Amniotic epithelial cell (primary cell): ENCODE measurements at places on chromosomes 7 and 10.

DNA sequence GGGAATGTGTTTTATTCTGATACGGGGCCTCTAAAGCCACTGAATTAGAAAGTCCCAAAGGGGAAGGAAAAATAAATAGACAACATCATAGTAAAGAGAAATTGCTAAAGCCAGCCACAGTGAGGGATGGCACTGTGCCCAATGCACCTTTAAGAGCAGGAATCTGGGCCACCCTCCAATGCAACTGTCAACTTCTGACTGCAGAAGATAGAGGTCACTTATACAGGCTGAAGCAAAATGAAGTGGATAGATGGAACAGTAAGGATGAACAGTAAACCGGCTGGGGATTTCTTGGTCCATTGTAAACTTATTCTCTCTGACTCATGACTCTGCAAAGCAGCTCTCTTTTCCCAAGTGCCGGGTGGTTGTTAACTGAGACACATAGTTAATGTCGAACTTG lies 54.0 kb upstream of the KCNIP2 start:
- DNase-seq = peak; percentile 24

DNA sequence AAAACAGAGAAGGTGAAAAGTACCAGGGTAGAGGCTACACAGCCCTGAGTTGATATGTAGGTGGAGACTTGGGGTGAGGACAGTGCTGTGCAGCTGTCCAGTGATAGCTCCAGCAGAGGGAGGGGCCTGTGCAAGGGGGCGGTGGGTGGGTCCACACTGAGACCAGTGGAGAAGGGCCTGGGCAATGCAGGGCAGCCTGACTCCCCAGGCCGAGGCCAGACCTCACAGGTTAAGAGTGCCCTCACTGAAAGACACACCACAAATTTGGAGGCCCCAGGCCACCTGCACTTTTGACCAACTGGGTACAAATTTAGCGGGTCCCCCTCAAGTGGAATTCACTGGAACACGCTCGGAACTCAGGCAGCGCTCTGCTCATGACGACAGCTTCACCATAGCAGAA lies 6.7 kb upstream of the RASGEF1A start:
- DNase-seq = no peak

GRCh38 chr10:48639632-48640031 lies 34.8 kb upstream of the ARHGAP22 start:
- DNase-seq = no peak

- DNase-seq = no peak
Observed at GRCh38 chr10:127854769-127855590, 37.8 kb downstream of the CLRN3 start.

- DNase-seq = no peak
Observed at GRCh38 chr10:79941585-79942210, 7.2 kb downstream of the SFTPD start.

DNA sequence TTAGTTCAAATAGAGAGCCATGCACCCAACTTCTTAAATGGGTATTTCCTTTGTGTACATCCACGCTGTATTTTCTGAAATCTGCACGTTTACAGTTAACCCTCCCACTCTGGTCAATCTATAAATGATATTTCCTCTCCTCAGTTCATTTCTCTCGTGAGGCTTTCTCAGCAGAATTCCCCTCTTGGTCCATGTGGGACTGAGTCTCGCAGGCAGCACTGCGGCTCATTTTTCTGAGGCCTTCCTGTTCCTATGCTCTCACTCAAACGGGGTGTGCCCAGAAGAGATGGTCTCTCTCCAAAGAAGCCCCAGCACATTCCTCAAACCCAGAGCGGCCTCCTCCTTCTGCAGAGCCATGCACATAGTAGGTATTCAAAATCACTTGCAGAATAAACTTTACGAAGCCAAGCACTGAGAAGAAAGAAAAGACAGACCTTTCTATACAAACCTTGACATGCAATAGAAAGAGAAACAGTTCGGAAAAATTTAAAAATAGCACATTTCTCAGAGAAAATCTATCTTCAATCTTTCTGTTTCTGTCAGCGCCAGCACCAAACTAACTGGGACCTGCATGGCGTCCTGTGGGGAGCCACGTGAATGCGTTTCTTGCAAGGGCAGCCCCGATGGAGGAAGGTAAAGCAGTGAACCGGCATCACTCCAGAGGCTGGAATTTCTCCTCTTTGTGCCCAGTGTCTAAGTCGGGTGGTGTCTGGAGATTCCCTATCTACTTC lies 77.1 kb downstream of the HIPK2 start:
- DNase-seq = no peak

- DNase-seq = no peak
Observed at GRCh38 chr10:71741029-71741428, 21.5 kb upstream of the C10orf105 start.

DNA sequence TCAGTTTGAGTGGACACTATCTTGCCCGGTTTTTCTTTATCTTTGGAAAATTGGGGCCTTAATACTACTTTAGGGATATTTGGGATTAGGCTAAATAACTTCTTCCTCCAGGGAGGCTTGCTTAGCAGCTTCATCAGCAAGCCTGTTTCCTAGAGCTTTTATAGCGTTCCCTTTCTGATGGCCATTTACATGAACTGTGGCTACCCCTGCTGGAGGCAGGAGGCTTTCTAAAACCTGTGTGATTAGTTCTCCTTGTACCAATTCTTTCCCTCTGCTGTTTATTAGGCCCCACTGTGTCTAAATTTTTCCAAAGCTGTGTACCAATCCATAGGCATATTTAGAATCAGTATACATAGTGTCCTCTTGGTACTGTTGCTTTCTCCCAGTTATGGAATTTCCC lies 61.7 kb upstream of the CNTNAP2 start:
- no peak for DNase-seq

DNA sequence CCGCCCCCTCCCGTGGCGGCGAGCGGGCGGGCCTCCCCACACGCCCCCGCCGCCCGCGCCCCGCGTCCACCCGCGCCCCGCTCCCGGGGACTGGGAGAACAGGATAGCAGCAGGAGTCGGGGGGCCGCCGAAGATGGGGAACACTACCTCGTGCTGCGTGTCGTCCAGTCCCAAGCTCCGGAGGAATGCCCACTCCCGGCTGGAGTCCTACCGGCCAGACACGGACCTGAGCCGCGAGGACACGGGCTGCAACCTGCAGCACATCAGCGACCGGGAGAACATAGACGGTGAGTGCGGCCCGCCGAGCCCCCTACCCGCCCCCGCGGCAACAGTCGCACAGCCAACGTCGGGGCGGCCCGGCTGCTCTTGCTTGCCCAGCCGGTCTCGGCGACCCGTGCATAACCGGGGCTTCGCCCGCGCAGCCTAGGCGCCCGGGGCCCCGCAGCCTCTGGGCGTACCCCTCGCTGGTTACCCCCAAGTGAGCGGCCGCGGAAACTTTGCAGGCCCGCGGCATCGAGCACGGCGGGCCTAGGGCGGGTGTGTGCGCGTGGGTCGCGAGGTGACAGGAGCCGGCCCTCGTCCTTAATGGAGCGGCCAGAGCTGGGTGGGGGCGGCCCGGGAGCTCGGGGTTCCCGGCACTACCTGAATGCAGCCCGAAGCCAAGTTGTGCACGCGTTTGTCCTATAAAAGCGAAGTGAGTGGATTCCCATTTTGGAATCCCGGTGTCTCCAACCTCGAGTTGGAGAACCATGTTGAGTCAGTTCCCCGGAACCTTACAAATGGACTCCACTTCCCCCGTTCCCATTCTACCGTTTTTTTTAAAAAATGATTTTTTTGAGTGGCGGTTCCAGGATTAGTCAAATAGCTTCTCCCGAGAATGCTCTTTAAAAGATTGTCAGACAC lies 863 bp downstream of the CCNY start:
- DNase-seq = no peak

DNA sequence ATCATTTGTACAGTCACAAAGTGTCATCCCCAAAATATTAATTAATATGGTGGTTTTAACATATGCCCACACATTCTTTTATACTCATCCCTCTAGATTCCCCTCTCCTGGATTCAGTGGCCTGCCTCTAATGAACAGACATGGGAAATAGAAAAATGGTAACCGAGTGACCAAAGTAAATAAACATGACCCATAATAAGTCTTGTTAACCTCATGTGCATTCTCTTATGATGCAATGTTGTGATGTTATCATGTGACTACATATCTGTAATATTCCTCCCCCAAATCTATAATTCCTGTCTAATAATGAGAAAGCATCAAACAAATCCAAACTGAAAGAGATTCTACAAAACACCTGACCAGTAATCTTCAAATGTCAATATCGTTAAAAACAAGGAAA lies 164.5 kb upstream of the PRSS1 start:
- peak; percentile 51 for DNase-seq

GRCh38 chr10:130652544-130652943 lies 516.4 kb downstream of the GLRX3 start:
- no peak for DNase-seq

GRCh38 chr7:76260171-76260703 lies 42.2 kb upstream of the HSPB1 start:
- DNase-seq = peak; percentile 30

DNA sequence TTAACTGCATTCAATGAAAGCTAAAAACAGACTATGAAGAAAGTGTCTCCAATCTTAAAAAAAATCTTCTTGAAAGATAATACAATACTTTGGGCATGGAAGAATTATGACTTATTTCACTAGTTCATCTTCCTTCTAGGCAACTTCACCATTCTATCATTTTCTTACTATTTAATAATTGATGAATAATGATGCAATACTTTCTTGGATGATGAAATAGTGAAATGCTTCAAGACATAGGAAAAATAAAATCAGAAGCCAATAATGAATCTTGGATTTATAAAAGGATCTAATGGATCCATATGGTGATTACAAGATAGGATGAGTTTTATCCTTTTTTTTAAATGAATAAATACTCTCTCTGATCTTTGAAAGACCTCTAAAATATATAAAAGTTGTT lies 4.4 kb downstream of the DMBT1 start:
- no peak for DNase-seq
